ENCODE measurements at places on chromosomes 3 and 15.

GRCh38 chr15:99504071-99504822 lies 61.5 kb upstream of the MEF2A start:
- DNase-seq = no peak

DNA sequence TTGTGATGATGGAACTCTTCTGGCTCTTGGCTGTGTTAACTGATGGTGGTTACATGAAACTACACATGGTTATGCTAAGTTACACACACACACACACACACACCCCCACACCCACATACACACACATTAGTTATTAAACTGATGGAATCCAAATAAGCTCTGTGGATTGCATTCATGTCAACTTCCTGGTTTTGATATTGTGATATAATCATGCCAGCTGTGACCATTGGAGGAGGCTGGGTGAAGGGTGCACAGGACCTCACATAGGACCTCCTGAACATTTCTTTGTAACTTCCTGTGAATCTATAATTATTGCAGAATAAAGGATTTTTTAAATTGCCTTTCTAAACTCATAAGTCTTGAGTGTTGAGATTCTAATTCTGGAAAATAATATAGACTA lies 58.9 kb upstream of the LIMD1 start:
- no peak for DNase-seq

GRCh38 chr15:91488452-91488851 lies 365.1 kb upstream of the SLCO3A1 start:
- DNase-seq = no peak

GRCh38 chr3:128338536-128339330 lies 128.0 kb downstream of the DNAJB8 start:
- DNase-seq = no peak

GRCh38 chr3:40216471-40216870 lies 93.0 kb upstream of the EIF1B start:
- no peak for DNase-seq

DNA sequence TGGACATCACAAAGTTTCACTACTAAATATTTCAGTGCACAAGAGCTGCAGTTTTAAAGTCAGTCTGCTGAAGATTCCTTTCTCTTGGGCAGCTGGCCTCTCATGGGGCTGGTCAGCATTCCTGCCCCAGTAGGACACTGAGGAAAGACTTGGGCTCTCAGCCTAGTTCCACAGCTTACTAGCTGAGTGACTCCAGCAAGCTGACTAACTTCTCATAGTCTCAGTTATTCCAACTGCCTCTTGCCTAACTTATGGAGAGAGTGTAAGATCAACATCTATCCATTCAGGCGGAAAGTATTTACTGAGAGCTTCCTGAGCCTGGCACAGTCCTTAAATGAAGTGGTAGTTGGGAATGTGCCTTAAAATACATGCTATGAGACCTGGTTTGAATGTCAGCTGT lies 27.0 kb downstream of the TM4SF4 start:
- DNase-seq = no peak

- no peak for DNase-seq
Observed at GRCh38 chr3:188488801-188489200, 334.8 kb downstream of the LPP start.

DNA sequence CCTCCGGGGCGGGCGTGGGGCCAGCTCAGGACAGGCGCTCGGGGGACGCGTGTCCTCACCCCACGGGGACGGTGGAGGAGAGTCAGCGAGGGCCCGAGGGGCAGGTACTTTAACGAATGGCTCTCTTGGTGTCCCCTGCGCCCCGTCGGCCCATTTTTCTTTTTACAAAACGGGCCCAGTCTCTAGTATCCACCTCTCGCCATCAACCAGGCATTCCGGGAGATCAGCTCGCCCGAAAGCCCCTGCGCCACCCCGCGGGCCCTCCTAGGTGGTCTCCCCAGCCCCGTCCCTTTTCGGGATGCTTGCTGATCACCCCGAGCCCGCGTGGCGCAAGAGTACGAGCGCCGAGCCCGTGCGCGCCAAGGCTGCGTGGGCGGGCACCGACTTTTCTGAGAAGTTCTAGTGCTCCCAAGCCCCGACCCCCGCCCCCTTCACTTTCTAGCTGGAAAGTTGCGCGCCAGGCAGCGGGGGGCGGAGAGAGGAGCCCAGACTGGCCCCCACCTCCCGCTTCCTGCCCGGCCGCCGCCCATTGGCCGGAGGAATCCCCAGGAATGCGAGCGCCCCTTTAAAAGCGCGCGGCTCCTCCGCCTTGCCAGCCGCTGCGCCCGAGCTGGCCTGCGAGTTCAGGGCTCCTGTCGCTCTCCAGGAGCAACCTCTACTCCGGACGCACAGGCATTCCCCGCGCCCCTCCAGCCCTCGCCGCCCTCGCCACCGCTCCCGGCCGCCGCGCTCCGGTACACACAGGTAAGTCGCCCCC lies at the start of gene THBS1:
THBS1 (plus strand) TSS at position 595 of the 757 bp plus-strand sequence. CDS start 779 bp downstream, outside the sequence.
- DNase-seq = peak; percentile 97

- DNase-seq = no peak
Observed at GRCh38 chr15:81168131-81168526, 28.6 kb upstream of the IL16 start.

DNA sequence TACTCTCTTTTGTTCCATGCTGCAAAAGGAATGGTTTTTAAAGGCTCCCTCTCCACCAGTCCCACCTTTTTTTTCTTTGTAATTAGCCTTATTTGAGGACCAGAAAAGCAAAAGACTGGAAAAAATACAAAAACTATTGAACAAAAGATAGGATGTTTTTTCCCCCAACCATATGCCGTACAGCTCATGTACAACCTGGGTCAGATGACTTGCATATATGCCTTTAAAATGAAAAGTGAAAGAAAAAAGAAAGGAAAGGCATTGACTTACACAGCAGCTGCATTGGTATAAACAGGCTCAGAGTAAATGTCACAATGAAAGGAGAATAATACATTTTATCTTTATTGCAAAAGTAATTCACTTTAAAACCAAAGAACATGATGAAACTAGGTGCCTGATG lies 69.5 kb upstream of the CMC1 start:
- no peak for DNase-seq

DNA sequence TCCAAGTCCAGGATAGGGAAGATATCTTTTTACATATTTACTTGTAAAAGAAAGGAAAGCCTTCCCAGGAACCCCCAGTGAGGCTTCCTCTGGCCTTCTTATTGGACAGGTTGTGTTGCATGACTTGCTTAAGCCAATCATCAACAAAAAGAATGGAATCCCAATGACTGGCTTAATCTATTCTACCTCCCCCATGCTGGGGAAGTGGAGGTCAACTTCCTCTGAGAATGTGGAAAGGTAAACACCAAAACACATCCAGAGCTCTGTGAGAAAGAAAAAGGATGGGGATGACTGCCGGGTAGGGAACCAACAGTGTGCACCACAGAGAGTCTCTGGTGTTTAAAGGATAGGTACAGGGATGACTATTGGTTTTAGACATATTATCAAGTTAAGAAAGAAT lies 25.1 kb downstream of the TNIK start:
- no peak for DNase-seq

DNA sequence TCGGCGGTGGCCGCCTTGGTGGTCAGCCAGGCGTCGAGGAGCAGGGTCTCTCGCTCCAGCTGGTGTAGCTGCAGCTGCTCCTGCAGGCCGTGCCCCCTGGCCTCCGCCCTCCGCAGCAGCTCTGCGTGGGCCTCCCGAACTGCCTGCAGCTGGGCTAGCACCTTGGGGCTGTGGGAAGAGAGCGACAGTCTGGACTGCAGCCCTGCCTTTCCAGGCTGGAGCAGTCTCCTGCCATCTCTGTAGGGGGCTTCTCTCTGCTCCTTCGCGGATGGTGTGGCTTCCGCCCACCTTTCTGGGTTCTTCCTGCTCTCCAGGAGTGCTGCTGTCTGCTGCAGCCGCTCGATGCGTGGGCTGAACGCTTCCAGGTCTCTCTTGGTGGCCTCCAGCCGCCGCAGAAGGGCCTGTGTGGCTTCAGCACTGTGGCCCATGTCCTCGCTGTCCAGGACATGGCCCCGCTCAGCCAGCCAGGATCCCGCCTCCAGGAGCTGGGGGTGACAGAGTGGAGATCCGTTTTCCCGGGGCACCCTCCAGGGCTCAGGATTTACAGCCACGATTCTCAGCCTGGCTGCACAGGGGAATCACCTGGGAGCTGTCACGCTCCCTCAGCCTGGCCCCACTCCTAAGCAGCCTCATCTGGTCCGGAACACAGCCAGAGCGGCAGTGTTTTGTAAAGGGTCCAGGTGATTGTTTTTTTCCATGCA lies 16.8 kb downstream of the PLA2G4B start:
- no peak for DNase-seq

DNA sequence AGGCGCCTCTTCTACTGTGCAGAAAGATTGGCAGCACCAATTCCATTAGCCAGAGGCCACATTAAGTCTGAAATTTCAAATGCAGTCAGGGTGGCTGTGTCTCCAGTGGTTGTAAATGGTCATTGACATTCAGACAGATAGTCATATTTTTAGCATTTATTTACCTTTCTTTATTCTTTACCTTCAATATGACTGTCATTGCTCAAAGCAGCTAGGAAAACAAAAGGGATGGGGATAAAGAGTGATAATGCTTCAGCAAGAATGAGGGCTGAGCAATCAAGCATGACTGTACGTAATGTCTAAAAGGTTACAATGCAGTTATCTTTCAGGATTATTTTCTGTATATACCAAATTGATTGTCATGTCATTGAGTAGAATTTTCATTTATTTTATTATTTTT lies 360.4 kb downstream of the EFHB start:
- DNase-seq = no peak

DNA sequence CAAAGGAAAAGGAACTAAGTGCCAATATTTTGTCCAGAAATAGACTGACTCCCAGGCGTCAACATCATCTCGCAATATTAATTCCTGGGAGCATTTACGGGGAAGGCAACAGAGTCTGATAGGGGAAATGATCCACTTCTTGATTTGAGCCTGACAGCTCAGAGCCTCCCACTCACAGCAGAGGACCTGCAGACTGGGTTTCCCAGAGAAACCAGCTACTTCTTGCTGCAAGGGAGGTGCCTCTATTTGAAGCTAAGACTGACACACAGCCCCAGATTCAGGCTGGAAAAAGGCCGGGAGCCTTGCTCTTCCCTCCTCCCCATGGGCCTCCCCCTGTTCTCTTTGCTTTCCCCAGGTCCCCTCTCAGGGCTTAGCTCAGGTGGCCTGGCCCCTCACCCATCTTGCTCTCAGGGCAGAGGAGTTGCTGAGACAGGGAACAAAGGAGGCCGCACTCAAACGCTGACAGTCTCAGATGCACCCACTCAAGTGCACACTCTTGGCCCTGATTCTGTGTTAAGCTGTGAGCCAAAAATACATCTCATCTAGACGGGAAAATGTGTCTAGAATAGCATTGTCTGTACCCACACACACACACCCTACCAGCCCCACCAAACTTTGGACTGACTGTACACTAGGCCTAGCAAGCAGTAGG lies 49.8 kb upstream of the DCLK3 start:
- DNase-seq = no peak

- no peak for DNase-seq
Observed at GRCh38 chr15:66613743-66614142, 47.9 kb upstream of the LCTL start.

GRCh38 chr3:124401843-124402242 lies 328.4 kb upstream of the UMPS start:
- DNase-seq = peak; percentile 57

GRCh38 chr3:161171113-161171512 lies 50.0 kb upstream of the NMD3 start:
- DNase-seq = peak; percentile 16
